ENCODE measurements at places on chromosomes 12 and 14. TPM values are rescaled to one million over a fixed set of nuclear protein-coding genes. Genes with fewer than 3 reads are reported as not detected.

GRCh38 chr12:27859648-27860047, 79.6 kb upstream of the MANSC4 start:
- no peaks in the 10 kb centered on the region for H3K36me3 ChIP-seq
- H3K27me3 ChIP-seq = no peaks in the 10 kb centered on the region
- no peak overlapping the region for H3K4me3 ChIP-seq

The RPGRIP1 gene
- not detected for polyA plus RNA-seq

DNA sequence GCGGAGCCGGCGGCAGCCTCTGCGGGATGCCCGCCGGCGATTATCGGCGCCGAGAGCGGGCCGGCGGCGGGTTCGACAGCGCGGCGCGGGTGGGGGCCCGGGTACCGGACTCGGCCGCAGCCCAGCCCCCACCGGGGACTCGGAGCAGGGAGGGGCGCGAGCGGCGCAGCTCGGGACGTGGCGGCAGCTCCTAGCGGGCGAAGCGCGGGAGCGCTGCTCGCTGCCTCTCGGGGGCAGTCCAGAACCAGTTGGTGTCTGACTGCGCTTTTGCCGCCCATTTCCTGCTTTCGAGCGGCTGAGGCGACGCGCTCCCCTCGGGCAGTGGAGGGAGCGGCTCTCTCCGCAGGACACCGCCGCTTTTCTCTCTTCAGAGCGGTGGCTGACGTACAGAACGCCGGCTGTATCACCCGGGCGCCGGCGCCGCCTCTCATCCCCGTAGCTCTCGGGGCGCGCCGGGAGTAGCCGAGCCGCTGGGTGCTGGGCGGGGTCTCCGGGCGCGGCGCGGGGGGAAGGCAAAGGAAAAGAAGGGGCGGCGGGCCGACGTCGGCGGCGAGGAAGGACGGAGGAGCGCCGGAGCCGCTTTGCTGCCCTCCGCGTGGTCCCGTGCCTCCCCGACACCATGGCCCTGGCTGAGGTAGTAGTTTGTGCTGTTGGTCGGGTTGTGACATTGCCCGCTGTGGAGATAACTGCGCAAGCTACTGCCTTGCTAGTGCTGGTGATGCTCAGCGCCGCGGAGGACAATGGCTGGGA, 136.6 kb downstream of the MON2 start:
- H3K27me3 ChIP-seq = no peaks in the 10 kb centered on the region
- peak; percentile 93 for DNase-seq
- peak overlapping the region; percentile 99 for H3K27ac ChIP-seq
- no peaks in the 10 kb centered on the region for H3K36me3 ChIP-seq
- H3K4me1 ChIP-seq = no peaks in the 10 kb centered on the region

The CLEC1A gene
- polyA plus RNA-seq = 5.3 TPM

The GPR137C gene
- polyA plus RNA-seq = 0.24 TPM

- H3K27ac ChIP-seq = no peak overlapping the region
- H3K27me3 ChIP-seq = no peaks in the 10 kb centered on the region
- no peaks in the 10 kb centered on the region for H3K4me1 ChIP-seq
- H3K36me3 ChIP-seq = no peaks in the 10 kb centered on the region
Measured at GRCh38 chr12:69719336-69720316, 19.0 kb upstream of the RAB3IP start.

DNA sequence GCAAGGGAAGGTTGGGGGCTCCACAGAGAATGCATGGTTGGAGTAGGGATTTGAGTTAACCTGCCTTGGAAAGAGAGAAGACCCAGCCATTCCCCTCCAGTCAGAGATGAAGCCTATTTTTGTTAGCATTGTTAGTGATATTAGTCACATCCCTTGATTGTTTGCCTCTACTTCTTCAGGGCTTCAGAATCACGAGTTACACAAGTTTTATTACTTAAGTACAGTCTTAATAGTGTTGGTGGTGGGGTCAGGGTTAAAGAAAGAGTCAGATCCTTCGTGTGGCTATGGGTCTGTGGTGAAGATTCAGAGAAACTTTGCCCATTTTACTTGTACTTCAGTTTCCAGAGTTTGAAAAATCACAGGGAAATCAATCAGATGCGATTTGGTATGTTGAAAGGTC, 363.1 kb downstream of the LRIG3 start:
- DNase-seq = no peak
- H3K4me3 ChIP-seq = no peak overlapping the region
- no peak overlapping the region for H3K27ac ChIP-seq
- no peaks in the 10 kb centered on the region for H3K36me3 ChIP-seq
- no peaks in the 10 kb centered on the region for H3K4me1 ChIP-seq

Data from kidney (tissue), 22 donors.